SJSA1 (cell line): ENCODE measurements at places on chromosomes 7 and 10. TPM values are rescaled to one million over a fixed set of nuclear protein-coding genes. Genes with fewer than 3 reads are reported as not detected.

- DNase-seq: no peak
Observed at GRCh38 chr10:15474671-15475070, 103.6 kb upstream of the FAM171A1 start.

DNA sequence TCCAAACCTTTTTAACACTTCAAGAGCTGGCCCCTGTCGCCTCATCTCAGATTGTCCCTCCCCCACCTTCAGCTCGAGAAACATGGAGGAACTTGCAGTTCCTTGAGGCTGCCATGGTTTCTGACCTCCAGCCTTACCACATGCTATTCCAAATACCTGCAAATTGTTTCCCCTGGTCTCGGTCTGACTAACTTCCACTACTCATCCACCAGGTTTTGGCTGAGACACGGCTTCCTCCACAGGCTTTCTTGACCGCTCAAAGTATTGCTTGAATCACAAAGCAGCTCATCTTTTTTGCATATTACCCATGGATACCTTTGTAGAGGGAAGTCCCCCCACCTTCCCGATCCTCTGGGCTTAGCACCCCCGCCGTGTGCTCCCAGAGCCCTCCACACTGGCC is 5.2 kb upstream of the SAMD8 start:
- no peak for DNase-seq

GRCh38 chr10:1002425-1003006 is 14.3 kb downstream of the GTPBP4 start:
- DNase-seq: no peak

- DNase-seq: no peak
Observed at GRCh38 chr10:74977913-74978847, 133.3 kb upstream of the SAMD8 start.

DNA sequence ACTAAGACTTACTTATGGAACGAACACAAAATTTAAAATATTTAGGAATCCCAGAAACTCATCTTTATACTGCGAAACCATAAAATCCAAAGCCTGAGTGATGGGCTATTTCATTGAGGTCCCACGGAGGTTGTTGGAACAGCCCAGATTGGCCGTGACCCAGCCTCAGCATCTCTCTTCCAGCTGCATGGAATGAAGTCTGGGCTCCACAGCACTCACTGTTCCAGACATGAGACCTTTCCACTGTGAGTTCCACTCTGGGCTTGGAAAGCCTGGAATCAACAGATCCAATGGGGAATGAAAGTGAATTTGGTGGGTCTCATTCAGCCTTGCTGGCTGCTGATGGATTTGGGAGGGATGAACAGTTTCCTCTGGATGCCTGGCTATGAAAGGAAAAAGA is 184.9 kb downstream of the EMX2 start:
- no peak for DNase-seq

DNA sequence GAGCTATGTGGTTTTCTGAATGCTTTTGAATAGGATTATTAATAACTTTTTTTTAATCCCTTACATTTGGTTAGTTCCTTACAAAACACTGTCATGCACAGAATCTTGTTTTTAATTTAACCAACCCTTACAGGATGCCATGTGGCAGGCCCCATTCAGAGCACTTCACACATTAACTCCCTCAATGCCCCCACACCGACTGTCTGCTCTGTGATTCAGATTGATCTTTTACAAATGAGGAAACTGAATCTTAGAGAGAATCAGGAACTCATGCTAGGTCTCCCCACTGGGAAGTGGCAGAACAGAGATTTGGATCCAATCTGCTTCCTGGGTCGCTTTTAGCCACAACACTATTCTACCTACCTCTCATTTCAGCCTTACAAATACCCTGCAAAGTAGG is 195.8 kb upstream of the NPVF start:
- DNase-seq: no peak

GRCh38 chr7:42831006-42831717 is 80.7 kb downstream of the C7orf25 start:
- DNase-seq: peak; percentile 11

DNA sequence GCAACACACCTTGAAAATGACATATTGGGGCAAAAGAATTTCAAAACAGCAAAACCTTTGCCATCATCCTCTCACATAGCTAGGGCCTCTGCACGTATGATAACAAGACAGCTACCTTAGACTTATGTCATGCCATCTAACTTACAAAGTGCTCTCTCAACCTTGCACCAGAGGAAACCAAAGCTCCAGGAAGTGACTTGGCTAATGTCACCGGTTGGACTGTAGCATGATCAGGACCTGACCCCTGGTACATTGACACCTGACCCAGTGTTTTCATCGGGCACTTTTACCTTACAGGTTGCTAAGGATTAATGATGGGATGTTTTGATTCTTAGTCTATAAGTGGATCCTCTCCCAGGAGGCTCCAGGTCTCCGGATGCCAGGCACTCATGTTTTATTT is 529.8 kb upstream of the GALNT17 start:
- DNase-seq: no peak

GRCh38 chr7:118129041-118129795 is 54.7 kb upstream of the LSM8 start:
- DNase-seq: no peak

- DNase-seq: peak; percentile 27
Observed at GRCh38 chr7:26398427-26398755, 106.7 kb downstream of the SNX10 start.

Gene GRM3
- total RNA-seq: not detected in 2 replicates

Gene NPY4R2
- 0.06 and 0.71 TPM in 2 replicates for total RNA-seq
